WTC11 (cell line): ENCODE measurements at places on chromosomes 13 and 19.
A peak's percentile ranks its signal among the peaks of the same experiment; 100 is the strongest.

GRCh38 chr13:20546556-20546955 lies 20.4 kb upstream of the IFT88 start:
- DNase-seq, result no peak
- no peak overlapping the region for H3K4me3 ChIP-seq
- H3K27me3 ChIP-seq, result no peaks in the 10 kb centered on the region; the same call in 1 of the 2 replicates
- no peaks in the 10 kb centered on the region for H3K36me3 ChIP-seq

GRCh38 chr19:13176345-13176744 lies 26.1 kb downstream of the IER2 start:
- no peak overlapping the region for H3K27ac ChIP-seq
- H3K4me1 ChIP-seq, result peaks cover 9% of the 10 kb centered on the region; the same call in 1 of the 2 replicates
- no peak for DNase-seq

DNA sequence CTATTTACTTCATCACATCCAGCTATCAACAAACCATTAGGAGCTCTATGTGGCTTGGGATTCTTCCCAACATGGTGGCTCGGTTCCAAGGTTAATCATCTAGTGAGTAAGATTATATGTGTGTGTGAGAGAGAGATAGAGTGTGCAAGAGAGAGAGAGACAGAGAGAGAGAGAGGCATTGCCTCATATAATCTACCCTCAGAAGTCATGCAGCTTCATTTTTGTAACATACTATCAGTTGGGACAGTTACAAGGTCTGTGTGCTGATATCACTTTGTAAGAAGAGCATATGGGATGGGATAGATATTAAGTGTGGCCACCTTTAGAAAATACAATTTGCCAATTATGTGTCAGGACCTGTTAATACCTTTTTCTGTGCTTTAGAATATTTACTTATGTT lies 104.1 kb downstream of the NDFIP2 start:
- no peak for DNase-seq
- no peaks in the 10 kb centered on the region for H3K27me3 ChIP-seq

GRCh38 chr19:48999481-49000325 lies 6.0 kb downstream of the RUVBL2 start:
- H3K4me1 ChIP-seq, result peaks cover 14% of the 10 kb centered on the region
- H3K27me3 ChIP-seq, result no peaks in the 10 kb centered on the region
- DNase-seq, result peak; percentile 89

- no peaks in the 10 kb centered on the region for H3K4me1 ChIP-seq
- no peak for DNase-seq
- H3K4me3 ChIP-seq, result no peak overlapping the region
- H3K36me3 ChIP-seq, result no peaks in the 10 kb centered on the region
These were observed 1286.9 kb upstream of the PCDH20 start for GRCh38 chr13:62702502-62702901.

DNA sequence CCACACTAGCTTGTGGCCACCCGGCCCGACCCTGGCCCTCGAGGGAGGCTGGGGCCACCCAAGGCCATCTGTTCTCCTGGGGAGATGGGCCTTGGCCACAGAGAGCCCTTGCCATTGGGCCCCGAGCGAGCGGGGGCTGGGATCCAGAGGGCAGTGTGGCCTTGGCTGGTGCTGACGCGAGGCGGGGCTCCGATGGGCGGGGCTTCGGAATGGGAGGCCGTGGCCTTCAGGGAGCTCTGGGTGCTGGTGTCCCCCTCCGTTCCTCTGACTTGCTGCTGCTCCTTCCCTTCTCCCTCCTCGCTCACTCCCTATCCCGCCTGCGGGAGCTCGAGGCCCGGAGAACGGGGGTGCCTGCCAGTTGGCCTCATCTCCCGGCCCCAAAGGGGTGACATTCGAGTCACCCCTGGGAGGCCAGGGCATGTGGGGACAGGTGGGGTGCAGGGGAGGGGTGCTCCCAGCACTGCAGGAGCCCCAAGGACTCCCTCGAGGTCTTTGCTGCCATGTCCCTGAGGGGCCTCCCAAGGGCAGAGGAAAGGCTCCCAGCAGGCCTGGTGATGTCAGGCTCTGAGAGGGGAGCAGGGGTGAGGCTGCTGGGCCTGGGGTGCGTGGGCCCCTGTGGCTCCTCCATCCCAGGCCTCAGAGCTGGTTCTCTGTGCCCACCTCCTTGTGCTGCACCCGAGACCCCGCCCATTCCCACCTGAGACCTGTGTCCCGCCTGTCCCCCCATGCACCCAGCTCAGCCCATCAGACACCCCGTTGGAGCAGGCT lies 4.2 kb downstream of the NCLN start:
- peaks cover 20% of the 10 kb centered on the region for H3K4me1 ChIP-seq
- DNase-seq, result peak; percentile 56
- peaks cover 10% of the 10 kb centered on the region for H3K36me3 ChIP-seq
- H3K27ac ChIP-seq, result no peak overlapping the region
- H3K27me3 ChIP-seq, result no peaks in the 10 kb centered on the region

GRCh38 chr19:53158119-53158656 lies 665 bp downstream of the ZNF347 start:
- H3K27ac ChIP-seq, result no peak overlapping the region
- H3K36me3 ChIP-seq, result peaks cover 16% of the 10 kb centered on the region
- peaks cover 4% of the 10 kb centered on the region for H3K27me3 ChIP-seq
- peak; percentile 52 for DNase-seq
- H3K4me1 ChIP-seq, result peaks cover 11% of the 10 kb centered on the region
